ENCODE measurements at places on chromosomes 5 and 9. TPM values are rescaled to one million over a fixed set of nuclear protein-coding genes. Genes with fewer than 3 reads are reported as not detected.

Gene KCTD16
- 0.07 TPM for polyA plus RNA-seq

Gene SLC44A1
- 5.8 TPM for polyA plus RNA-seq

Gene PCDHGB4
- polyA plus RNA-seq = 2.0 TPM

Gene RPL37
- 849 TPM for polyA plus RNA-seq
